ENCODE measurements at places on chromosomes 12 and 14.

GRCh38 chr12:45637706-45638105, 91.8 kb upstream of the ARID2 start:
- peak; percentile 38 for DNase-seq

DNA sequence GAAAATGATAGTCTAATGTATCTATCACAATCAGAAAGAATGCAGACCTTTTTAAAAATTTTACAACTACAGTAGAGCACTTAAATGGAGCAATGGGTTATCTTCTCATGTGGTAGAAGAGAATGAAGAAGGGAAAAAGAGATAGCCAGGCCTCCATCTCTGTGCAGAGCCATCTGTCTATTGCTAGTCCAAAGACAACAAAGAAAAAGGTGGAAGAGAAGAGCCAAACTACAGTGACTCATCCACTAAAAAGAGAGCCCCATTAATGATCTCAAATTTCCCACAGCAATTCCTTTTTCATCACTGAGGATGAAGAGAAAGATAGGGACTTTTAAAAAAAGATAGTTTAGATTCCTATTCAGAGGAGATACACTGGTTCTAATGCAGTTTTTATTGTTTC, 232.9 kb downstream of the ATXN7L3B start:
- no peak for DNase-seq

DNA sequence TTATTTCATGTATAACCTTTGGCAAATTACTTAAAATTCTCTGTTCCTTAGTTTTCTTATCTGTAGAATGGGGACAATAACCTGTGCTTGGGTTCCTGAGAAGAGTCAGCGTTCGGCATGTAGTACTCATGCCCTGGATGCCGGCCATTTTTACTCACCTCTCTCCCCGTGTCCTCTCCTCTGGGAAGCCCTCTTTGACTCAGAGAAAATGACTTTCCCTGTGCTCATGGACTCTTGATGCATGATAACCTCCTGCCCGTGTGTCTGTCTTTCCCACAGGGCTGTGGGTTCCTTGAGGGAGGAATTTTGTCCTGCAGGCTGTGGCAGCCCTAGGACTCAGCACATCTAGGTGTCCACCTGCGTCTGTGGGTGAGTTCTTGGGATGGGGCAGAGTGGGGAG, 5.8 kb upstream of the C1RL start:
- no peak for DNase-seq

DNA sequence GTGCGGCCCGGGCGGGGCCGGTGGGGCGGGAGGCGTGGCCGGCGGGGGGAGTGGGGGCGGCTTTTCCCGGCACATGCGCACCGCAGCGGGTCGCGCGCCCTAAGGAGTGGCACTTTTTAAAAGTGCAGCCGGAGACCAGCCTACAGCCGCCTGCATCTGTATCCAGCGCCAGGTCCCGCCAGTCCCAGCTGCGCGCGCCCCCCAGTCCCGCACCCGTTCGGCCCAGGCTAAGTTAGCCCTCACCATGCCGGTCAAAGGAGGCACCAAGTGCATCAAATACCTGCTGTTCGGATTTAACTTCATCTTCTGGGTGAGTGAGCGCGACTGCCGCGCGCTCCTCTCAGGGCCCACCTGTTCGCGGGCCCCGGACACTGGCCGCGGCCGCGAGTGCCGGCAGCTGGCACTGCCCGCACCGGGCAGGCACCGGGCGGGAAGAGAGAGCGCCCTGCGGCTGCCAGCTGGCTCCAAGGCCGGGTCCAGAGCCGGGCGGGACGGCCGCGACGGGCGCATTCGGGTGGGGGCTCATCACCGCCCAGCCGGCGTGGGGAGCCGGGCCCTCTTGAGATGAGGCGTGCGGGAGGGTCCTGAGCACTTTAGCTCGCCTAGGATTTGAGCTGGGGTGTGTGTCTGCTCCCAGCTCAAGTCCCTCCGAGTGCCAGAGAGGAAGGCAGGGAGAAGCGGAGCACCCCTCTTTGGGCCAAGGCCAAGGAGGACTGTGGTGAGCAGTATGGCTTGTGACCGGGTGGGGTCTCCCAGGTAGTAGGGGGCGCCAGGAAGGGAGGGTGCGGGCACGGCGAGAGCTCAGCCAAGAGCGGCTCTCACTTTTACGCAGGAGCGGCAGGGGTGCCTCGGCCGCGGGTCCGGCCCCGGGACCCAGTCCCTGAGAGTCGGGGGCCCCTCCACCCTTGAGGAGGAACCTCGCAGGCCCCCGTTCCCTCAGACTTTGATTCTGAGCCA, at the start of gene CD9:
TSS of gene CD9 (plus strand) at position 145 of the 957 bp plus-strand sequence. CDS start at position 245, 100 bp downstream.
- DNase-seq: no peak

GRCh38 chr12:52151837-52152783, 39.7 kb downstream of the KRT80 start:
- DNase-seq: no peak

DNA sequence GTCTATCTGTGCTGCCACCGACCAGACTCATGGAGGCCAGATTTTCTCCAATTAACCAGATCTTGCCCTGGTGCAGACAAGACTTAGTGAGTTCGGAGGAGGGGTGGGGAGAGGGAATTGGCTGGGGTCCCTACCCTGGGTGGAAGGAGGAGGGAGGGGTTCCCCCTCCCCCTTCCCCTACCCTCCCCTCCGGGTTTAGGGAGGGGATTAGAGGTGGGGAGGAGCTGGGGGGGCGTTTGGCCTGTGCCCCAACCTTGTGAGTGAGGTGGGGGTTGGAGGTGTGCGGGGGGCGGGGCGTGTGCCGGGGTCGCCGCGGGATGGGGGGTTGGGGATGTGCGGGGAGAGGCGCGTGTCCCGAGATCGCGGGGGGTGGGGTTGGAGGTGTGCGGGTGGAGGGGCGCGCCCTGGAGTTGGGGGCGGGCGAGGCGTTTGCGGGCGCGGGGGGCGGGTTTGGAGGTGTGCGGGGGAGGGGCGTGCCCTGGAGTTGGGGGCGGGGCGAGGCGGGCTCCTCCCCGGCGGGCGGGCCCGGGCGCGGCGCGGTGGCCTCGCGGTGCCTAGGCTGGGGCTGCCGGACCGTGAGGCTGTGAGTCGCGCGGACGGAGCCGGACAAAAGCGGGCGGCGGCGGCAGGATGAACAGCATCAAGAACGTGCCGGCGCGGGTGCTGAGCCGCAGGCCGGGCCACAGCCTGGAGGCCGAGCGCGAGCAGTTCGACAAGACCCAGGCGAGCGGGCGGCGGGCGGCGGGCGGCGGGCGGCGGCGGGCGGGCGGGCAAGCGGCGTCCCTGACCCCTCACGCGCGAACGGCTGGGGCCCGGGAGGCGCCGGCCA, at the start of gene HIP1R:
TSS of gene HIP1R (plus strand) at position 537 of the 829 bp plus-strand sequence. CDS start at position 631, 94 bp downstream.
- DNase-seq: no peak

GRCh38 chr12:38350342-38351174, 34.0 kb downstream of the ALG10B start:
- DNase-seq: no peak

GRCh38 chr12:93846936-93847516, 169.9 kb downstream of the CRADD start:
- DNase-seq: no peak

DNA sequence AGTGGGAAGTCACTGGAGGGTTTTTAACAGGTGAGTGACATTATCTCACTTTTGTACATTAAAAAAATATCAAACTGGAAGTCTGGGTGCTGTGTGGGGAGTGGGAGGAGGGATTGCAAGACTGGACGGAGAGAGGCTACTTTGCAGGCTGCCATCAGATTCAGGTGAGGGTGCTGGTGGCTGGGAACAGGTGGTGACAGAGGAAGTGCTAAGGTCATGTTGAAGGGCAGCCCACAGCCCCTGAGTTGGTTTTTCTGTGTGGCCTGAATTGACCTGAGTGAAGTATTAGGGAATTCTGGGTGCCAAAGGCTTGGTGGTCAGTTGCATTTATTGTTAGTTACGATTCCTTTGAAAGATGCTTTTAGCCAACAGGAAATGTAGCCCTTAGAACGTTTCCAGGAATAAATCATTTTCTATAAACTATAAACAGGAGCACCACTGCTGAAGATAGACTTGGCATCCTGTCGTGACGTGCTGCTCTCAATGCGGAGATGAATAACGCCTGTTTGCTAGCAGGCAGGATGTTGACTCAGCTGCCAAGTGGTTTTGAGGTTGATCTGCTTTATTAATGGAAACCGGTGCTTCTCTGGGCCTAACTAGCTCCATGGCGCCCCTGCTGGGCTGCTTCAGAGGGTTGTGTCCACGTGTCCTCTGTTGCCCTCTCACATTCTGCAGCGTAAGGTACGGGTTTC, 707.5 kb upstream of the TMEM132C start:
- peak; percentile 97 for DNase-seq

- no peak for DNase-seq
Observed at GRCh38 chr12:67472539-67472938, 176.0 kb upstream of the DYRK2 start.

GRCh38 chr12:19095756-19096480, 33.6 kb upstream of the PLEKHA5 start:
- no peak for DNase-seq

GRCh38 chr14:85079842-85080730, 449.9 kb upstream of the FLRT2 start:
- no peak for DNase-seq

DNA sequence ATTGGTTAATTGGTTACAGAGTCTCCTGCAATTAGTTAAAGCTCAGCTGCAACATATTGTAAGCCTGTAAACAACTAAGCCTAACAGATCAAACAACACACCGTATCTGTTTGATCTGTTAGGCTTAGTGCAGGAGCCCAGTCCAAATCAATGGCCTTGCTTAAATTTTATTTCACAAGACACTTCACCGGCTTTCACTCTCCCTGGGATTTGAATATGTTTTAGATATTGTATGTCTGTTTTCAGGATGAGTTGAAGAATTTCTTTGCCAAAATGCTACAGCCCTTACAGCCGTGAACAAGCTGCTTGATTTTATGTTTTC, 5.5 kb upstream of the RNASE1 start:
- DNase-seq: no peak

DNA sequence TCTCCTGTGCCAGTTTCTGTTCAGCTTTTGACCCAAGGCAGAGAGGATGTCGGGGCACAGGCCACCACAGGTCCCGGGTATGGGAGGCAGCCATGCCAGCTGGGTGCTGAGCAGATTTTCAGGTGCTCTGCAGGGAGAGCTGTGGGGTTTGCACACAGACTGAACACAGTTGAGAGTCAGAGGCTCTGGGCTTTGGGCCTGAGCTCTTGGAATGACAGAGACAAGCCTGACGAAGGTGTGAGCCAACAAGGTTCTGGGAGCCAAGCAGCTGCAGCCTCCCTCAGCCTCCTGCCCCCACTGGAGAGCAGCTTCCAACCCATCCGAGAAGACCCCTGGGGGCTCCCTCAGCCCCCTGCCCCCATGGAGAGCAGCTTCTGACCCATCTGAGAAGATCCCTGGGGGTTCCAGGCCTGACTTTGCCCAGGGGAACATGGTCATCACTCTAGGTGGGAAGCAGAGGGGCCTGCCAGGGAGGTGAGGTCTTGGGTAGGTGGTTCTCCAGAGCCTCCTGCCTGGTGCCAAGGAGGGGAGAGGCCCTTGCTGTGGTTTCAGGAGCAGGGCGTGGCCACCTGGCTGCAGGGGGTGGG, 13.8 kb downstream of the FBRSL1 start:
- peak; percentile 18 for DNase-seq

DNA sequence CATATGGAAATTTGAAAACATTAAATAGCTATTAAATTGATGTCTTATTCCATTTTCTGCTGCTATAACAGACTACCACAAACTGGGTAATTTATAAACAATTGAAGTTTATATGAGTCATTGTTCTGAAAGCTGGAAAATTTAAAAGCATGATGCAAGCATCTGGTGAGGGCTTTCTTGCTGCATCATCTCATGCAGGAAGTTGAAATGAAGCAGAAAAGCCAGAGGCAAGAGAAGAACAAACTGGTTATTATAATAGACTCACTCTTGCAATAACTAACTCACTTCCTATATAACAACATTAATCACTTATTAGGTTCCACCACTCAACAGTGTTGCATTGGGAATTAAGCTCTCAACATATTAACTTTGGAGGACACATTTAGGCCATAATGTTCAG, 1277.4 kb downstream of the LRFN5 start:
- DNase-seq: peak; percentile 57
